ENCODE measurements at places on chromosomes 2 and 18.

GRCh38 chr2:70258532-70258875, 567 bp downstream of the PCYOX1 start:
- no peak for DNase-seq

DNA sequence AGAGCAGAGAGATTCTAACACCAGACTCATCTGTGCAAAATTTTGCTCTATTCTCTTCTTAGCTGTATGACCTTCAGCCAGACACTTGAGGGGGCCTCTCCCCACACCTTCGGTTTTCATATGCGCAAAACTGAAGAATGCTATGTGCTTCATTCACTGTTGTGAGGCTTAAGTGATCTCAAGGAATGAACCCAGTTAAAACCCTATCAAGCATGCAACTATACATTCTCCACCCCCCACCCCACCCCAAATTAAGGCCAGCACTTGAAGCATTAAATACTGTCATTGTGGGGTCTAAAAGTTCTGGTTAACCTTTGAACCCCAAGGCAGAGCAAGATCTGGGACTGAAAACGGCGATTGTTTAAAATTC, 10.0 kb downstream of the PCARE start:
- no peak for DNase-seq

DNA sequence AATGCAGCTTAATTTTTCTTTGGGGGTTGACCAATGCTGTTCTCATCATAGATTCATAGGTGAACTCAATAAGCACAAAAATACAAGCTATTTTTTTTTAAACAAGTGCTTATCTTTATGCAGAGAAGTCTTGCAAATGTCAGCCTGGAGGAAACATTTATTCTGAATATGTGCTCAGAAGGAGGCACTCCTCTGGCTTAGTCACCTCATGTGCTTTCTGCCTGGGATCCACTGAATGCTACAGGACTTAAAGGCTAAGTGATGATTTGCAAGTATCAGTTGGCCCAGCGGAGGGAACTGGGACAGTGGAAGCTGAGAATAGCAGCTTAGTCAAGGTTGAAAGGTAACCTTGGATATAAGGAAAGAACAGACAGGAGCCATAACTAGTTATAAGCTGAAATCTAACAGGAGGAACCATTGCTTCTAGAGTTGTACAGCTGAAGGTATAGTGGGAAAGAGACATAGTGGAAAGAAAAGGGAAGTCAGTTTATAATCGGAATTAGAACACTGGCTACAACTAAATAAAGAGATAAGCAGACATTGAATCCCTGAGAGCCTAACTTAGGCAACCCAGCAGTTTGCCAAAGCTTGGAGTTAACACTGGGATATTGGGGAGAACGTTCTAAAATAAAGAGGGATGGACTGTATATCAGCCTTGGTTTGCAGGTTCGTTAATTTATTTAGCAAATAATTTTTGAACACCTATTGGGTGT, 488.7 kb downstream of the SUCLG1 start:
- no peak for DNase-seq

- no peak for DNase-seq
These were observed 43.0 kb upstream of the CHMP1B start for GRCh38 chr18:11808001-11808855.

All from stimulated activated CD4-positive, alpha-beta T cell treated with anti-CD3 and anti-CD28 coated beads, Interleukin-2, amount 100 ng/mL, for 24 hours (primary cell).